A172 (cell line): ENCODE measurements at places on chromosomes 1 and 21. TPM values are rescaled to one million over a fixed set of nuclear protein-coding genes. Genes with fewer than 3 reads are reported as not detected.

The NBPF4 gene
- total RNA-seq = not detected in 2 replicates

DNA sequence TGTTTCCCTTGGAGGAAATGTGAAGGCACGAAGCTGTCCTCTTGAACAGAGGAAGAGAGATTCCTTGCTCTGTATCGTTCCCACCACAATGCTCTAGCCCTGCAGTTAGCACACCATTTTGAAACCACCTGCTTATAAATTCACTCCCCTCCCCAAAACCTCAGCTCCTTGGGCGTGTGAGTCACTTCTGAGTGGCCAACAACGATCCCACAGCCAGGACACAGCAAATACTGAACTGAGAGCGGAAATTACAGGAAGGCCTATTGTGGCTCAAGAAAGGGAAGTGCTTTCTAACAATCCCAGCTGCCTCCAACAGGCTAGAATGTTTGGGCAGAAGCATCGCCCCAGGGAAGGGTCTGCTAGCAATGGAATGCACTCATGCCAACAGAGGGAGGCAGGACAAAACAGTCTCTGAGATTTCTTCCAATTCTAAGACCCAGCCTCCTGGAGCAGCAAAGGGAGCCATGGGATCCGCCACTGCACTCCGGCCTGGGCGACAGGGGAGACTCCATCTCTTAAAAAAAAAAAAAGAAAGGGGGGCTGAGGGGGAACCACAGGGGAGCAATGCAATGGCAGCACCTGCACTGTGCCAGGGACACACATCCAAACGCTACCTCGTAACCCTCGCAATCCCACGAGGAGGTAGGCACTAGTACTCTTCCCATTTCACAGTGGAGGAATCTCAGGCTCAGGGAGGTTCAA lies 1.9 kb downstream of the TMEM53 start:
- DNase-seq = peak; percentile 80

The PTGS2 gene
- total RNA-seq = not detected in 2 replicates

The PROX1 gene
- total RNA-seq = 0.22 TPM in 1 of 2 replicates, not detected in the other

DNA sequence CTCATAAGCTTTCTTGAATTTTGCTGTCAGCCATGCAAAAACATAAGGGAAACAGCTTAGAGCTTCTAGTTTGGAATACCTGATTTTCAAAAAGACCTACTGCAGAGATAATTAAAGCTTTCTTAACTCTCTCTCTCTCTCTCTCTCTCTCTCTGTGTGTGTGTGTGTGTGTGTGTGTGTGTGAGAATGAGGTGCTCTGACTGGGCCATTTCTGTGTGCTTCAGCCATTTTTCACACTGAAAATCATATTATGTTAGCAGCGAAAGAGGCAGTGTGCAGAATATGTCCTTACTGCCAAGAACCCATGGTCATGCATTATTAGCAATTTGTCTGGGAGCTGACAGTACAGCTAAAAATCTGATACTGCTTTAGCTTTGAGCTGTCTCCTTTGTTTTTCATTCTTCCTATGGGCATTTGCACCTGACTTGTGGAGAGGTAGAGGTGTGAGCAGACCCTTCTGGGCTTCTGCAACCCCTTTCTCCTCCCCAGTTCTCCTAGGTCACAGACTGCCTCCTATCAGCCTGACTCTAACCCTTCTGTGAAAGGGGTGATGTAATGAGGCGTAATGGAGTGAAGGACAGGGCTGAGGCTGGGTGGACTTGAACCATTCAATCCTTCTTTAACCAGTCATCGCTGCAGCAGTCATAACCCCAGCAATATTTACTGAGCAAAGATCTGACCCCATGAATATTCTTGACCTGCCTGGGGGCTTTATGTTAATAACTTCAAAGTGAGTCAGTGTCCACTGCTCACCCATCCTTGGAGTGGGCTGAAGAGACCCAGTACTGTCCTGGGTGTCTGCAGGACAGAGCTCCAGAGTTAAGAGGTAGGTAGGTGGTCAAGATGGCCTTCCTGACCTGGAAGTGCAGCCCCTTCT lies 61.2 kb downstream of the SYT6 start:
- DNase-seq = no peak

DNA sequence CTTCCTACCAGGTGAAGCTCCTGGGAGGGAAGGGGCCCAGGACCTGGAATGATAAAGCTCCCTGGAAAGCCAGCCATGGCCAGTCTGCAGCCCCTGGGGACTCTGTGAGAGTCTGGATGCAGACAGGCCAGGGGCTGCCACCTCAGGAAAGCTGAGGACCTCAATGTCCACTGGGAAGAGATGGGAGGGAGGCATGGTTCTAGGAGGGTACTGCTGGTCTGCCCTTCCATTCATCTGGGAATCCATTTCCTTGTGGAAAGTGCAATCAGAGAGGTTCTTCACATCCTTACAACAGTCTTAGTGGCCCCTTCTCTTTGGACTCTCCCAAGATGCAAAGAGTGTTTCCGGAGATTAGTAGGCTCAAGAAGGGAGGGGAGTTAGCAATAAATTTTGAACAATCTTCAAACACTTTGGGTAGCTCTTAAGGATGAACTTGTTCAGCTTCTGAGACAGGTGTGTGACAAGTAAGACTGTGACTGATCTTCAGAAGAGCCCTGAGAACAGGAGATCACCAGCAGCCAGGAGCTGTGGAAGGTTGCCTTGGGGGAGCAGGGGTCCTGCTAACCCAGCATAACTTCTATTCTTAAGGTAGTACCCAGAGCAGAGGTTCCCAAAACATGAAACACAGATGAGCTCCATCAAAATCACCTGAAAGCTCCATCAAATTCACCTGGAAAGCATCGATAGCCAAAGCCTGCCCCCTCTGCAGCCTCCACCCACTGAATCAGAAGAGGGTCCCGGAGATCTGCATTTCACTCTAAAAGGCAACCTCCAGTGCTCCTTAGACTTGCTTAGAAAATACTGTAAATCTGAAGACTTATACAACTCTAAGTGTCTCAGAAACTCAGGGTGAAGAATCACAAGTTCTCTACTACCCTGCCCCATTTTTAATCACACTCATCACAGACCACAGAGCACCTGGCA lies 616 bp upstream of the LAX1 start:
- no peak for DNase-seq

GRCh38 chr1:93769777-93770176 lies 88.1 kb upstream of the BCAR3 start:
- DNase-seq = no peak

GRCh38 chr1:192553741-192554140 lies 21.8 kb upstream of the RGS1 start:
- DNase-seq = no peak

The FAM72B gene
- 7.0 and 15.3 TPM in 2 replicates for total RNA-seq

The KRTAP13-2 gene
- not detected in 2 replicates for total RNA-seq

The LCE3D gene
- total RNA-seq = not detected in 2 replicates

The HES3 gene
- not detected in 2 replicates for total RNA-seq

DNA sequence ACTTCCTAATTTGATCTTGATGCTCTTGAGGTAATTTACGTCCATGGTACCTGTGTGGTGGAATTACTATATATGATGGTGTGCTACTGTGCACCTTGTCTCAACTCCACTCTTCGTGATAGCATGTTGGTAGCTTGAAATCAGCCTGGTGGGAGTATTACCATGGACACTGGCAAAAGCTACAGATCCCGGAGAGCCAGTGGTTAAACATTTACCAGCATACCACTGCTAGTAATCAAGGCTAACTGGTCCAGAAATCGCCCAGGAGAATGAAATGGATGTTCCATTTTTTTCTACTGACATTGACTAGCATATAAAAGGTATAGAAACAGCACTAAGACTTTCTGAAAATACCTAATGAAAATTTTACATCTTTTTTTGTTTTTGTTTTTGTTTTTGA lies 30.6 kb downstream of the ELK4 start:
- DNase-seq = no peak

GRCh38 chr1:46757247-46757955 lies 38.5 kb upstream of the EFCAB14 start:
- peak; percentile 8 for DNase-seq

- no peak for DNase-seq
These were observed 151.5 kb downstream of the ST6GALNAC5 start for GRCh38 chr1:77018761-77019160.

The NPPA gene
- total RNA-seq = not detected in 2 replicates

The IL20 gene
- total RNA-seq = not detected in 2 replicates

DNA sequence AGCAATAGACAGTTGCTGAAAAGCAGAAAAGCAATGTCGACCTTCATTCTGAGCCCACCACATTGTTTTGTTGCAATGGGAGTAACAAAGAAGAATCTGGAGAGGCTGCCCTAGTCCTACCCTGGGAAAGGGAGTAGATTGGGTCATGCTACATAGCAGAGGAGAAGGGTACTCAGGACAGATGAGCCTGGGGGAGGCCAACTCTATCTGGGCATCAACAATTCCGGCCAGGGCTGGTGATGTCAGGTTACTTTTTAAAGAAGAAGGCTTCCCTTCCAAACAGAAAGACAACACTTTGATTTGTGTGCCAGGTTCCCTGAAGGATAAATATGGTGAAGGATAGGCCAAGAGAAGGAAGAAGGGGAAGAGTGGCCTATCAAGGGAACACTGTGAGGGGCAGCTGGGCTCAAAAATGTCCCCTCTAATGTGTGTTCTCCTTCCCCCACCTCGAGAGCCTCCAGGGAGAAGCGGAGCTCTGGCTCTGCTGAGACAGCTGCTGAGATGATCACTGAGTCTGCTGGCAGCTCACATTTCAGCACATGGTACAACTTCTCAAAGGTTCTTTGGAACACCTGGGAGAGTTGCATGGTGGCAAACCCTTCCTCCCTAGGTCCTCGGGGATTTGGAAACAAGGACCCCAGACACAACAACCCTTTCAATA lies 3.2 kb upstream of the ADIPOR1 start:
- DNase-seq = no peak

The RHCE gene
- 0.38 TPM in 1 of 2 replicates, not detected in the other for total RNA-seq

DNA sequence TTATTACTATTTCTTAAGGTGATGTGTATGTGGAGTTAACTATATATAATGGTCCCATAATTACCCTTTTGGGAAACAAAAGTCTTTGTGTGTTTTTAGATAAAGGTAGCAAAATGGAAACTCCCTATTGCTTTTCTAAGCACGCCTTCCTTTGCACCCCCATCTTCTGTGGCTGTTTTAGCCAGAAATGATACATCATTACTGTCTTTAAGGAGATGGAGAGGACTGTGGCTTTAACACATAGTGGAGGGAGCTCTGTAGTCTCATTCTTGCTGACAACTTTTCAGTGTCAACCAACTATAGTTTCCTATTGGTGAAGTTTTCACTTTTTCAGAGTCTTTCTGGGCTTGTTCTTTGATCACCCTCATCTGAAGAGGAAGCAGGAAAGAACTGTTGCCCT lies 1.0 kb downstream of the APOBEC4 start:
- DNase-seq = no peak

- no peak for DNase-seq
These were observed 1.4 kb upstream of the RABIF start for GRCh38 chr1:202890392-202890791.

GRCh38 chr1:172180501-172181285 lies 239.8 kb upstream of the C1orf105 start:
- DNase-seq = peak; percentile 10

- no peak for DNase-seq
These were observed 148.6 kb downstream of the TIAM1 start for GRCh38 chr21:31195334-31196015.

The CFAP45 gene
- total RNA-seq = 2.4 and 3.7 TPM in 2 replicates

The CNIH3 gene
- total RNA-seq = 12.8 and 15.4 TPM in 2 replicates

- DNase-seq = no peak
These were observed 231.0 kb downstream of the SLC35F3 start for GRCh38 chr1:234135501-234135900.

- DNase-seq = peak; percentile 0
These were observed 116.0 kb downstream of the TTLL7 start for GRCh38 chr1:83882906-83883305.

DNA sequence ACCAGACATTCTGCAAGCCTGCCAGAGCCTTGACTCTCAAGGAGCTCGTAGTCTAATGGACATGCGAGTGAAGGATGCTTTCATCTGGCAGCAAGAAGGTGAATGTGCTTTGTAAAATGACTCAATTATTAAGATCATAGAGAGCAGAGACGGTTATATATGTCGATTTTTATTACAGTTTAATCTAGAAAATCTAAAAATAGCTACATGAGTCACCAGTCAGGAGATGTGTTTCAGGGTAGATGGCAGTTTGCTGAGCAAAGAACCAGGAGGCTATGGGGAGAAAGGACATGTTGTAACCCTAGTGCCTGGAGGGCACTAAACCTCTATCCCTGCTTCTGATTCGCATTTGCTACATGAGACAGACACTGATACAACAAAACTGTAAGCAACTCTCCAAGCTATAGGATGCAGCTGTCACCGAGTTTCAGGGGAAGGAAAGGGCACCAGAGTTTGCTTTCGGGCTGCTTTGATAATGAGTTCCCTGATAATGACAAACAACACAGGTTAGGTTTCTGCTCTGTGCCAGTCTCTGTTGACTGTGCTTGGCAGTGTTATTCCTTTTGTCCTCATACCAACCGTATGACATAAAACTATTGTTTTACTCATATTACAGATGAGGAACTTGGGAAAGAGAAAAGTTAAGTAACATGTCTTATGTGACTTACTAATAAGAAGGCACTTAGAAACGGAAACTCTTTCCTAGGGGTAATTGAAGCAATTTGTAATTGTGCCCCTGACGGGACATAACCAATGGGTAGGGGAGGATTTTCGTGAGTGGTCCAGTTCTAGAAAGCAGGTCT lies 43.2 kb downstream of the C1orf198 start:
- DNase-seq = peak; percentile 81

GRCh38 chr21:15018382-15018781 lies 46.4 kb downstream of the NRIP1 start:
- no peak for DNase-seq

- no peak for DNase-seq
These were observed 319.0 kb upstream of the SNX7 start for GRCh38 chr1:98342566-98342965.

DNA sequence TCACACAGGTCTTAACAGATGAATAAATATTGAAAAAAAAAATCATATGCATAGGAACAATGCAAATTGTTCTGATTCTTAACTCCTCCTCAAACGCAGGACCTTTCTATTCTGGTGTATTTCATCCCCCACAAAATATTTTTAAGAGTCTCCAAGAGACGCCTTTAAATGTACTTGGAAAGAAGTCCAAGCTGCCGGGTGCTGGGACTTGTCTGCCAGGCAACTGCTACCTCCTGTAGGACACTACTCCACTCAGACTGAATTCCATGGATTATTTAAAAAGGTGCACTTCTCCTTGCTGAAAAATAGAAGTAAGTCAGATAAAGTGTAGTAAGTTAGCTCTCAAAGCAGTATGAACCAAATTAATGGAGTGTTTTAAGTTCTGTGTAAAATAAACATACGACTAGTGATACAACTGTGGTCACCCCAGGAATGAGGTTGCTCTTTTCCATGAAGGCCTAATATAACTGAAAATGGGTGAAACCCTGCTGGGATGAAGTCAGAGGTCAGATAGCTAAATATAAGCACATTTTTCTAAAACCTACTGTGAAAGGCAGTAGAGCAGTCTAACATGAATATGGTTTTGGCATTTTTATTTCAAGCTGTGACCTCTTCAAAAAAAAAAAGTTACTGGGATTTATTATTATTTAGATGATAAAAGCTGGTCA lies 189.2 kb upstream of the PBX1 start:
- DNase-seq = no peak

The S100A14 gene
- 0.17 TPM in 1 of 2 replicates, not detected in the other for total RNA-seq
